ENCODE measurements at places on chromosomes 6 and 20. TPM values are rescaled to one million over a fixed set of nuclear protein-coding genes. Genes with fewer than 3 reads are reported as not detected.

TBX18 gene
- total RNA-seq, result not detected

RNF39 gene
- total RNA-seq, result not detected

GRCh38 chr20:12936020-12936419 lies 72.8 kb upstream of the SPTLC3 start:
- H3K36me3 ChIP-seq, result no peaks in the 10 kb centered on the region
- no peak overlapping the region for H3K27ac ChIP-seq
- H3K4me3 ChIP-seq, result no peak overlapping the region
- H3K4me1 ChIP-seq, result no peaks in the 10 kb centered on the region
- DNase-seq, result no peak

- no peak for DNase-seq
- peak overlapping the region; percentile 20 for H3K27ac ChIP-seq
- no peaks in the 10 kb centered on the region for H3K4me1 ChIP-seq
- H3K4me3 ChIP-seq, result no peak overlapping the region
- H3K27me3 ChIP-seq, result no peaks in the 10 kb centered on the region
Observed at GRCh38 chr20:9889270-9889981, 50.5 kb upstream of the PAK5 start.

DNA sequence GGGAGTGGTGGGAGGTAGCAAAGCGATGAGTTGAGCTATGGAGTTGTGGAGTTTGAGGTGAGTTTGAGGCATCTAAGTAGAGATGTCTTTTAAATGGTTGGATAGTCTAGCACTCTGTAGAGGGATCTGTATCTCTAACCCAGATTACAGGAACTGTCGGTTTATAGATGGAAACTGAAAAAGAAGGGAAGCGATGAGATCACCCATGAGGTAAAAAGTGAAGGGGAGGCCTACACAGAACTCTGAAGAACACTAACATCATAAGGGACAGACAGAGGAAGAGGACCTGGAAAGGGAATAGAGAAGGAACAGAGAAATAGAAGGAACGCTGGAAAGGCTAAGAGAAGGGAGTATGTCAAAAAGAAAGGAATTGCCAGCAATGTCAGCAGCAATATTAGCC lies 2.5 kb downstream of the HINT3 start:
- peaks cover 7% of the 10 kb centered on the region for H3K4me1 ChIP-seq
- peaks cover 3% of the 10 kb centered on the region for H3K27me3 ChIP-seq
- no peaks in the 10 kb centered on the region for H3K36me3 ChIP-seq
- H3K27ac ChIP-seq, result no peak overlapping the region

GRCh38 chr6:5208471-5208971 lies 52.2 kb downstream of the LYRM4 start:
- H3K27ac ChIP-seq, result no peak overlapping the region
- H3K4me1 ChIP-seq, result peaks cover 8% of the 10 kb centered on the region
- no peak overlapping the region for H3K4me3 ChIP-seq
- DNase-seq, result no peak
- no peaks in the 10 kb centered on the region for H3K27me3 ChIP-seq

DNA sequence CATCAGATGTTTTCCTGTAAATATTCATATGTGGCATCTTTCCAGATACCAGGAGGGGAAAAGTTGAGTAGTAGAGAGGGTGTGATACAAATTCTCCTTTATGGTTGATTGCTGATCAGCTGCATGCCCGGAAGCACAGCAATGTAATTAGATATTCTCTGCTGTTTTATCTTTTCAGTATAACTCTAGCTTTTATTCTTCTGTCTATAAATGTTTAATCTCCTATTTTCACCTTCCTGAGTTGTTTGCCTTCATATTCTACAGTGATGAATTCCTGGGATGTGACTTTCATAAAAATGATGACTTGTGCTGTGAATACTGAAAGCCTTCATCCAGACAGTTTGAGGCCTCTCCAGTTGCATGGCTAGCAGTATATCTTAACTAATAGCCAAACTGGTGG lies 53.7 kb downstream of the SH3BGRL2 start:
- no peak overlapping the region for H3K4me3 ChIP-seq
- H3K27ac ChIP-seq, result no peak overlapping the region
- peaks cover 3% of the 10 kb centered on the region for H3K27me3 ChIP-seq
- H3K36me3 ChIP-seq, result no peaks in the 10 kb centered on the region
- DNase-seq, result no peak

EEF1A1 gene
- 8,433 TPM for total RNA-seq

DNA sequence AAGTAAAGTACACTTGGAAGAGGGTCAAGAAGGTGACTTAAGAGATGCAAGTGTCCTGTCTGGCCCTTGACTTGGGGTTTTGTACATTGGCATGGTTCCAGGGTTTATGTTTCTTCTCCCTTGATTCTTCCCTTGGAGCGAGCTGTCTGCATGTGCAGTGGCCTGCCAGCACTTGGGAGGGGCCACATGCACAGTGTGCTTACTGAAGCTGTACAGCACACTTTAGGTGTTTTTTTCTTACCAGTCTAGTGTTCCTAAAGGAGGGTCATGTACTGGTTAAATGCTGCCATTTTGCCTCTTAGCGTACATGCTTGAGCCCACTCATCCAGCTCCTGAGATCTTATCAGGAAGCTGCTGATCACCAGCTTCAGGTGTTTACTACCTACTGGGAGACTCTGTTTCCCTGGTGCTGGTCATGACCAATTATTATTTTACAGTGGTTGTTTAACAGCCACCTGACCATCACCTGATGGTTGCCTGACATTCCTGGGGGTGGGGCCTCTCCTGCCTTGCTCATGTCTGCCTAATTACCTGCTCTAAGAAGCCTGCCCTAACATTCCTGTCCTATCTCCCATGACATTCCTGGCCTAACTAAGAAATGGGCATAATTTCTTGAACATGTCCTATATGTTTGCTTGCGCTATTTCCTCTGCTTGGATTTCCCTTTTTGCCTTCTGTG lies 182.9 kb downstream of the MCHR2 start:
- no peaks in the 10 kb centered on the region for H3K36me3 ChIP-seq
- no peaks in the 10 kb centered on the region for H3K4me1 ChIP-seq
- peaks cover 30% of the 10 kb centered on the region for H3K27me3 ChIP-seq
- no peak overlapping the region for H3K27ac ChIP-seq

GRCh38 chr6:70849348-70850069 lies 107.4 kb downstream of the B3GAT2 start:
- H3K27me3 ChIP-seq, result no peaks in the 10 kb centered on the region
- H3K4me1 ChIP-seq, result no peaks in the 10 kb centered on the region
- H3K36me3 ChIP-seq, result peaks cover 32% of the 10 kb centered on the region
- no peak overlapping the region for H3K4me3 ChIP-seq
- DNase-seq, result no peak

SCGN gene
- not detected for total RNA-seq

DNA sequence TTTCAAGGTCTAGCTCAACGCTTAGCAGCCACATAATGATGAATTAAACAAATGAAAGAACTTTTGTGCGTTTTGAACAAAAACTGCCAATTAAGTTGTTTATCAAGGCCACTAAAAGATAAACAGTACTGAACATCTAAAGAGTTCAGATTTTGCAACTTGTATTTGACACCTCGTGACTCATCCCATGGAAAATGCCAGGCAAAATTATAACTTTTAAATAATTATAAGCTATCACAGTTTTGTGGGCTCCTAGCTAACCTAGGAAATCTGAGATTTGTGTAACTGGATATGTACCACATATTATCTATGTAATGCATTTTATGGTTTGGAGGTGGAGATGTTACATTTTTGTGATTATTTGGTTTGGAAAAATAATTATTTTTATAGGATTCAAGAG lies 9.6 kb upstream of the BAG2 start:
- H3K27ac ChIP-seq, result no peak overlapping the region
- no peak overlapping the region for H3K4me3 ChIP-seq
- peaks cover 47% of the 10 kb centered on the region for H3K36me3 ChIP-seq
- H3K4me1 ChIP-seq, result no peaks in the 10 kb centered on the region

DNA sequence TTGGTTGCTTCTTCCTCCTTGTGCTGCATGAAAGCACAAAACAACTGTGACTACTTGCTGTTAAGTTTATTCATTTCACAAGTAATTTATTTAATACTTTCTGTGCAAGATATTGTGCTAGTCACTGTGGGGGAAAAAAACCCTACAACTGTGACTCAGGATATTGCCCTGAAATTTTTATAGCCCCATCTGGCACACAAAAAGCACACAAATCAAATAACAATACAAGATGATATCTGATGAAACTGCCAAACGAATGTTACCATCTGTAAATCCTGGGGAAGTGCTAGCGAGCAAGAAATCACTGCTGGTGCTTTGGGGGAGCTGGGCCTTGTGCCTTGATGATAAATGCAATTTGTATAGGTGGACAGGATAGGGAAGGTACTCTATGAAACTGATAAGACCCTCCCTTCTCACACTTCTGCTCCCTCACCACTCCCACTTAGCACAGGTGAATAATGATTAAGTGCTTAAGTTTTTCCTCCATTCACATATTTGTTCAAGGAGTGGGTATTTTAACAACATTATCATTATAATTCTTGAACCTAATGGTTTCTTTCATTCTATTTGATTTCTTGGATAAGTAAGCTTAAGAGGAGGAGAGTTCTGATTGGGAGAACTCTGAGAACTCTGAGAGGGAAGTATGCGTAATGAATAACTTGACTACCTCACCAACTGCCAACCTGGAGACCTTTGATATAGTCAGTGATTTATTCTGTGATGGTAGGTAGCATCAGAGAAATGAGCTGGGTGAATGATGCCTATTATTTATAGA lies 115.3 kb downstream of the RTN4IP1 start:
- H3K27ac ChIP-seq, result peak overlapping the region; percentile 99
- no peak for DNase-seq
- peaks cover 9% of the 10 kb centered on the region for H3K36me3 ChIP-seq
- no peaks in the 10 kb centered on the region for H3K27me3 ChIP-seq

- H3K27ac ChIP-seq, result no peak overlapping the region
- no peak for DNase-seq
- no peaks in the 10 kb centered on the region for H3K4me1 ChIP-seq
- no peak overlapping the region for H3K4me3 ChIP-seq
- H3K27me3 ChIP-seq, result no peaks in the 10 kb centered on the region
Observed at GRCh38 chr20:8082989-8083388, 49.1 kb upstream of the PLCB1 start.

CLDN20 gene
- total RNA-seq, result not detected
